ENCODE measurements at places on chromosomes 12 and 14.
A peak's percentile ranks its signal among the peaks of the same experiment; 100 is the strongest.

DNA sequence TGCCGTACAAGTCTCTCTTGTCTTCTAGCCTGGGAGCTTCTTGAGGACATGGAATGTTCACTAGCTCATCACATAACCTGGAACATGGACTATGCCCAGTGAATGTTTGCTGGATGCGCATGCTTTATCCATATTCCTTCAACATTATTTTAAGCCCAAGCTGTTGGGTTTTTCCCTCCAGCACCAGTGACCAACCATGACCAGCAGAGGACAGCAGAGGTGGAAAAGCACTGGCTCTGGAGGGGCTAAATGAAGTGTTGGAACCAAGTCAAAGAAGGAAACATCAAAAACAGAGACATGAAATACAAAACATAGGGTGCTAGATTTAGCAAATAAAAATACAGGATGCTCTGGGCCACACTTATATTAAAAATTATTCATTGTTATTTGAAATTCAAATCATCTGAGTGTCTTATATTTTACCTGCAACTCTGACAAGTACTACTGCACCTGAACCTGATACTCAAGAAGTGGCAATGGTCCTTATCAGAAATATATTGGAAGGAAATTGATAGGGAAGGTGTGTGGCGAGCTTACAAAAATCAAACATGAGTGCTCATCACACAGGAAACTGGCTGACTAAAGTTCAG is 23.1 kb upstream of the HELB start:
- peak; percentile 55 for DNase-seq

DNA sequence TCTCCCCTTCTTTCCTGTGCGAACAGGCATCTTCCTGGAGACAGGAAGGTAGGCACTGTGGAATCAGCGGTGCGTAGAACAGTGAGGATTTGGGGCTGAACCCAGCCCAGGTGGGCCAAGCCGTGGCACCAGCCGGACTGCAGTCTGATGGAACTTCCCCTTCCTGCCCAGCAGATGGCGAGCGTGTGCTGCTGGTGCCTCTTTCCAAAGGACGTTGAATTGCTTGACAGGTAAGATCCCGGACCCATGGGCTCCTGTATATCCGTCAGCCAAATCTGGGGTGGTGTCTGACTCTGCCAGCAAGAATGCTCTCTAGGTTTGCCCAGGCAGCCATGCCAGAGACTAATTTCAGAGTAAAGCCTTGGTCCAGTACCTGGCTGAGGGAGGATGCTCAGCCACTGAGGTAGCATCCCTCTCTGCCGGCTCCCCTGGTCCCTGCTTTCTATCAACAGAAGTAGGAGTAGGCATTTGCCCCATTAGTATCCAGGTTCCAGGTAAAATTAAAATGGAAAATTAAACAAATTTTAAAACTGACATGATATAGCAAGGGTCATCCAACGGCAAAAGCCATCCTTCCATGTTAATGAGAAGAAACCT is 21.1 kb upstream of the KCNA5 start:
- DNase-seq: peak; percentile 72

DNA sequence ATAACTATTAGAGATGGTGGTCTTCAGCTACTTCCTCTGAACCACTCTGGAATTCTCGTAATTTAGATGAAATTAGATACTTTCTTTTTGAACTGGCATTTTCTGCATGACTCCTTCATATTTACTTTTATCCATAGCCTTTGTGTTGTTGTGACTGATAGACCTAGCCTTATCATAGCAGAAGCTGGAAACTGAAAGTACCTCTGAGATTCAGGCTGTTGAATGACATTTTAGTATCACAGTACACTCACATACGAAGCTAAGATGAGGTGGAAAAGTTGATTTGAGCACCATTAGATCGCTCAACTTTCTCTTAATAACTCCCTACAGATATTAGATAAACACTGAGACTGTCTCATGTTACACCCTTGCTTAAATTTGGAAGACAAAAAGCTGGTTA is 525.1 kb upstream of the FBXO33 start:
- no peak for DNase-seq

DNA sequence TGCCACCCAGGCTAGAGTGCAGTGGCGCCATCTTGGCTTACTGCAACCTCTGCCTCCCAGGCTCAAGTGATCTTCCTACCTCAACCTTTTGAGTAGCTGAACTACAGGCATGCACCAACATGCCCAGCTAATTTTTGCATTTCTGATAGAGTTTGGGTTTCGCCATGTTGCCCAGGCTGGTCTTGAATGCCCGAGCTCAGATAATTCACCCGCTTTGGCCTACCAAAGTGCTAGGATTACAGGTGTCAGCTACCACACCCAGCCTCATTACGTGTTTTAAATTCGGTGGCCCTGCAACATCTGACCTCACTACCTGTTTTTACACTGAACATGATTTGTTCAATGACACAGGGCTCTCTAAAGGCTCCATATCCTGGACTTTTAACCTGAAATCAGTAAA is 22.9 kb upstream of the RDH16 start:
- DNase-seq: no peak

DNA sequence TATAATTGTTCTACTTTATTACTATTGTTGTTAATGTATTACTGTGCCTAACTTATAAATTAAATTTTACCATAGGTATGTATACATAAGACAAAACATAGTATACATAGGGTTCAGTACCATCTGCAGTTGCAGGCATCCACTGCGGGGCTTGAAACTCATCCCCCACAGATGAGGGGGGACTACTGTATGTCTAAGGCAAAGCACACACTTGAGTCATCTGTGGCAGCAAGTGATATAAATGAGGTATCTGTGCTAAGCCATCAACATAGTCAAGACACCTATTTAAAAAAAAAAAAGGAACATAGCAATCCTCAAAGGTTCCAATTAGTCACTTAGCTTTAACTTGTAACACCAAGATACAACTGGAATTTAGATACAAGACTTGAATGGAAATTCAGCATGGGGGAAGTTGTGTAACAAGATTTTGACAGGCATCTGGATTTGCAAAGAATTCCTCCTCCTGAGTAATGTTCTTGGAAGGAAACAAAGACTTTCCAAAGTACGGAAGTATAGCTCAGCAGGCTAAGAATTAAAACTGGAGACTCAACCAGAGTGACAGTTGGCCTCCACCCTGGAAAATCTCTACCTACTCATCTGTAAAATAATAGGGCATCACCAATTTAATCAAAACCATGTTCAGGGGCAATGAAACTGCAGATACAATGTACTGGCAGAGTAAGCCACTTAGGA is 14.9 kb downstream of the DCAF5 start:
- peak; percentile 22 for DNase-seq

DNA sequence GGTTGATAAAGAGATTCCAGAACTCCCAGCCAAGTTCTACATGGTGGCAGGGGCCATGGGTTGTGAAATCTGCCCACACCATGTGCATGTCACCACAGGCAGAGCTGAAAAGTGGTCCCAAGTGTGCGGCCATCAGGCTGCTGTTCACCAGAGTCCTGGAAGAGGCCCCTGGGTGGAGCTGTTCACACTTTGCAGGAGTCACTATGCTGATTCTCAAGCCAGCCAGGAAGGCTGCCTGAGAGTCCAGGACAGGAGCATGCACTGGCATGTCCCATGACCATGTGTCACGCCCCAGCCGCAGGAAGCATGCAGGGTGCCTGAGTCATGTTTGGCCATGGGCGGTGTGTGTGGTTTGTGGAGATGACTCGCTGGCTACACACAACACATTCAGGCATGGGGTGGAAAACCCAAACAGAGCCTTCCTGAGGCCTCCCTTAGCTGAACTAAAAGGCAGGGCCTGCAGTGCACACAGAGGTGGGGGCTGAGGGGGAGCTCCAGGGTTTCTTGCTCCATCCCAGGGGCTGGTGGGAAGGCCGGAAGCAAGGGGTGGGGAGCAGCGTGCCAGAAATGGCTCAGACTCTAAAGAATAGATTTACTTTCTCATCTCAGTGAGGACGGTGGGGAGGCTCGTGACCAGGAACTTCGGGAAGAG is 19.4 kb downstream of the ABCB9 start:
- peak; percentile 99 for DNase-seq

DNA sequence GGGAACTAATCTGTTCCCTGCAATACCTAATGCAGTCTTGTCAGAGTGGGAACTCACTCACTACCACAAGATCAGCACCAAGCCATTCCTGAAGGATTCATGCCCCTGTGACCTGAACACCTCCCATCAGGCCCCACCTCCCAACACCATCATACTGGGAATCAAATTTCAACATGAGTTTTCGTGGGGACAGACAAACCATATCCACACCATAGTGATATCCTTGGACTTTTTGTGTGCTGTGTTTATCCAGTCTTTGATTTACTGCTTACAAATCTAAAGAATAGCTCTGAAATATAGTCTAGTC is 243.5 kb downstream of the FBXL14 start:
- DNase-seq: no peak

DNA sequence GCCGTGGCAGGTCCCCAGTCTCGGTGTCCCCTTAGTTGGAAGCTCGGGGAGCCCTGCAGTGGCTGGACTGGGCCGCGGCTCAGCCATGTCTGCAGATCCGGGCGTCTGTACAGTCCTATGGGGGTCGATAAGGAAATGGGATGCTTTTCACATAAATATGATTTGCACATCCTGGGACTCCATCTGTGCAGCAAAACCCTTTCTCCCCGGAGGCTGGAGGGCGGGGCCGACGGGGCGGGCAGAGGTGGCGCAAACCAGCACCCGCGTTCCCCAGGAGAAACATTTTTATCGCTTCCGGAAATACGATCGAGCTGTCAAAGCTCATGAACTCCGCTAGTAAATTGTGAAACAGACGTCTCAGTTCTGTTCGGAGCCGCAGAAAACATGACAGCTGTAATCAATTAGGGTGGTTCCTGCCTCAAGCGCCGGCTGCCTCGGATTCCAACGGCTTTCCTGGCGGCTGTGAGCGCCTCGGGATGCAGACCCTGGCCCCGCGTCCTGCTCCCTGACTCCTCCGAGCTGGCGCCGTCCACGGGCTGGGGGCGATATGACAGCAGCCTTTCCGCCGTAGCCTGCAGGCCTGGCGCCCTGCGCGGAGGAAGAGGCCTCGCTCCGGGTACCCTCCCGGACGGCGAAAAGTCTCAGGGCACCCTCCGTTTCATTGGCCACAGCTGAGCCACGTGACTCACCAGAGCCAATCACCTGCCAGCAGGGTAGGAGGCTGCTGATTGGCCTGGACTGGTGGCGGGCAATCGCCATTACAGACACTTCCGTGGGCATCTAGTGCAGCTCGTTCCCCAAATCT is 23.0 kb downstream of the DIO3 start:
- DNase-seq: no peak

DNA sequence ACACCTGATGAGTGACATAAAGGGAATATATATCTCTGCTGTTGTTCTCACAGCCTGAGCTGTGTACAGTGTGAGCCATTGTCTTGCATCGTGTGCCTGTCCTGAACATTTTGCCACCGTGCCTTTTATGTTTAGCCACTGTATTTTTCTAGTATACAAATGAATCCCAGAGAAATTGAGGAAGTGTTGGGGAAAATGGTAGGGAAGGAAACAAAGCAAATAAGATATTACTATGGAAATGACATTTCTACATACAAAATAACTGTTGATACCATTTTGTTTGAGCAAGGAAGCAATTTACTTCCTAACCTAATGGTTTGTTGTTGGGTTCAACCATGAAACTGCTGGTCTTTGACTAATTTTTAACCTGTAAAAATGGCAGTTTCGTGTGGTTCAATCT is 5.5 kb downstream of the PSMA6 start:
- peak; percentile 43 for DNase-seq

- DNase-seq: no peak
Observed at GRCh38 chr12:1502379-1502720, 92.0 kb downstream of the FBXL14 start.

All from suppressor macrophage (primary cell).